ENCODE measurements at places on chromosomes 2 and 18.

DNA sequence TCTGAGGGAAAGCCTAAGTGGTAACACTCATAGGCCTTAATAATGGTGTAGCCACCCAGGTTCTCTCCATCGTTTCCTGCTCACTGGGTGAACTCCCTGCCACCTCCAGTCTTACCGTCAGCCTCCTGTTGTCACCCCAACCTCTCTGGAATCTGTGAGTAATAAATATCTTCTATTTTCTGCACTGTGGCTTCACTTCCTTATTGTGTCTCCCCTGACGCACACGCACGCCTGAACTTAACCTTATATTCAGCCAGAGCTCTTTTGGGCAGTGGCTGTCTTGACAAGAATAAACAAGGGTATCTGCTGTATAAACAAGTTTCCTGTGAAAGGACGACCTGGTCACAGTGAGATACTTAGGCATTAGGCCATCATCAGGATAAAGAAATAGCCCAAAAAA, 467.2 kb downstream of the SPAG16 start:
- DNase-seq = no peak

GRCh38 chr18:12531749-12532148, 124.0 kb downstream of the PRELID3A start:
- DNase-seq = peak; percentile 73

GRCh38 chr18:59560556-59560955, 136.7 kb downstream of the CCBE1 start:
- DNase-seq = peak; percentile 93

GRCh38 chr2:27860111-27860510, 30.1 kb downstream of the RBKS start:
- DNase-seq = no peak

GRCh38 chr2:127996160-127996559, 31.7 kb downstream of the SAP130 start:
- DNase-seq = no peak
